ENCODE measurements at places on chromosomes 11 and 22.

DNA sequence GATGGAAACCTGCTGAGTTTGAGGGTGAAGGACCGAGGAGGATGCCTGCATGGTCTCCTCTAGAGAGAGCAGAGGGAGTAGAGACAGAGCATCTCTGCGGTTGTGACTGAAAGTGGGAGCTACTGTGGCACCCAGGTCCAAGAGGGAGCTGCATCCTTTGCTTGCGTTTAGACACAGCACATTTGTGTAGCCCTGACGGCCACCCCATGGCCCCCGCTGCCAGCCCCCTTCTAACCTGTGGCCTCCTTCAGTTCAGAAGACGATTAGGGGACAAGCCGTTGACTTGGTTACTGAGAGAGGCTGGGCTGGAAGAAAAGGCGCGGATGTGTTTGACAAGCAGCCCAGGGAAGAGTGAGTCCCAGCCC is 690.9 kb downstream of the BRD1 start:
- DNase-seq: no peak

DNA sequence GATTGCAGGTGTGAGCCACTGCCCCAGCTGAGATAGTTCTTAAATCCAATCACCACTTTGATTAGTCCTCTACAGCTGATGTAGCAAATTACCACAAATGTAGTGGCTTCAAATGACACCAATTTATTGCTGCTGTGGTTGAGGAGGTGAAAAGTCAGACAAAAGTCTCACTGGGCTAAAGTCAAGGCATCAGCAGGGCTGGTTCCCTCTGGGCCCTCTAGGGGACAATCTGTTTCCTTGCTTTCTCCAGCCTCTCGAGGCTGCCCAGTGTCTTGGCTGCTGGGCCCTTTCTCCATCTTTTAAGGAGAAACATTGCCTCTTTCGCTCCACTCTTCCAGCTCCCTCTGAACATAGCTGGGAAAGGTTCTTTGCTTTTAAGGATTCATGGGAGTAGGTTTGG is 50.5 kb upstream of the SHANK2 start:
- DNase-seq: no peak

DNA sequence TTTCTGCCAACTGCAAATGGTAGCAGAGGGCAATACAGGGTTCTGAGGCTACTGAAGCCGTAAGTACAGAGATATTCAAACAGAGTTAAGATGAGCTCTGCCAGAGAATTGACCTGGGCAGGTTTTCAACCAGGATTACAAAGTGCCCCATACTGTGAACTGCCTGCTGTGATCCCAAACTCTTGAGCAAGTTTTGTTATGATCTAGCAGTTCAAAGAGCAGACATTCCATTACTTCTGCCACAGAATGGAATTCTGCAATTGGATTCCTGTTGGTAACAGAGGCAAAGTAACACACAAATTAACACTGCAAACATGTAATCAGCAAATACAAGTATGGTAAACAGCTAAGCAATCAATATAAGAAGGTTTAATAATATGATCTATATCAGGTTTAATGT is 31.2 kb downstream of the ALG9 start:
- DNase-seq: peak; percentile 15

DNA sequence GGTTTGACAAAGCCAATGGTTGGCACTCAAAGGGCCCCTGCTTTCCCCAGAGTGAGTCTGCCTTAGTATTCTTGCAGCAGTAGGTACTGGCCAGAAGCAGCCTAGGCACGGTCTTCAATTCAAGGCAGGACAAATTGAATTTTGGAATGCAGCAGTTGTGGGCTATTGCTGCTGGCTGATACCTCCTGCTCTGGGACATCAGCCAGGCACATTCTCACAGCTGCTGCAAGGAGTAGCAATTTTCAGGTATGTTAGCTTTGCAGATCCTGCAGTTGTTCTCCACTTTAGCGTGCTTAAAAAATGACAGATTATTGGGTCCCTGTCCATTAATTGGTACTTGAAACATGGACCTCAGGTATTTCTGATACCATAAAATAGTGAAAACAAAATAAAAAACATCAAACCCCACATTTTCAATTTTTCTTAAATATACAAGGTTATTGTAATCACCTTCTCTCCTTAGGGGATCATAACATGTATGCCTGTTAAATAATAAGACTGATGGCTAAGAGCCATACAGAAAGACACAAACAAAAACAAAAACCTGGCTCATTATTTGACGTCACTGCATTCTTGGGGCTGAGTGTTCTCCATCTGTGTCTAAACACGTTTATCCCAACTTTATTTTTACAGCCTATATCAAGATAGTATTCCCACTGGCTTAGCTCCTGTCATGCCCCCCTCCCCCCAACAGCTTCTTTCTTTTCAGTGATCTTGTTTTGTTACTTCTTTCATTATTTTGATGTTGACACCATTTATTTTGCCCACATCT is 85.1 kb upstream of the CARD18 start:
- DNase-seq: no peak

DNA sequence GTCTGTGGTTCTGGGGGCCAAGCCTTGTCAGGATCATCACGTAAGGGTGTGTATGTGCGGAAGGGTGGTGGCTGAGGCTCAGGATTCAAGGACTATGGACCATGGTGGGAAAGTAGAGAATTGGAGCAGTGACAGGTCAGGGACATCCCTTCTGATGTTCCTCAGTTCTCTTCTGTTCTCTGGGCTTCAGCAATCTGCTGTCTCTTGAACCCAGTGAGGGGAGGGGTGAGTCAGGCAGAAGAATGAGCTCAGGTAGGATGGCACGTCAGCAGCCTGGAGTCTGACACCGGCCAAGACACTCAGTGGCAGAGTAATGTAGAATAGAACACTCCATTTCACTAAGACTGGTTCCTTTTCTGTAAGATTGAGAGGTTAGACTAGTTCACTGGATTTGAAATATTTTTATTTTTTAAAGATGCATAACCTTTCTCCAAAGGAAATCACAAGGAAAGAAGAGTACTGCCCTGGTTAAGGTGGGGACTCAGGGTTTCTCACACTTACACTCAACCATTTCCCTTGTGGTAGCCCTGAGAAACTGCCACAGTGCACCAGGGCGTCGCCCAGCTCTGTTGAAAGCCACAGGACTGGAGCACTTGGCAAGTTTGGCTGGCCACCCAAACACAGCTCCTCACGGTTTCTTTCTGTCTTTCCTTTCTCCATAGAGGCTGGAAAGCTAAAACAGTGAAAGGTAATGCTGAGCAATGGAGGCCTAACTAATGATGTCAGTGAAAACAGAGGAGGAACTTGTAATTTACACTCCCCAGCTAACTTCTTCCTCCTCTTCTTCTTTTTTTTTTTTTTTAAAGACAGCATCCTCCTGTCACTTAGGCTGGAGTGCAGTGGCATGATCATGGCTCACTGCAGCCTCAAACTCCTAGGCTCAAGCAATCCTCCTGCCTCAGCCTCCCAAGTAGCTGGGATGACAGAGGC is 23.1 kb upstream of the MICAL2 start:
- DNase-seq: no peak

DNA sequence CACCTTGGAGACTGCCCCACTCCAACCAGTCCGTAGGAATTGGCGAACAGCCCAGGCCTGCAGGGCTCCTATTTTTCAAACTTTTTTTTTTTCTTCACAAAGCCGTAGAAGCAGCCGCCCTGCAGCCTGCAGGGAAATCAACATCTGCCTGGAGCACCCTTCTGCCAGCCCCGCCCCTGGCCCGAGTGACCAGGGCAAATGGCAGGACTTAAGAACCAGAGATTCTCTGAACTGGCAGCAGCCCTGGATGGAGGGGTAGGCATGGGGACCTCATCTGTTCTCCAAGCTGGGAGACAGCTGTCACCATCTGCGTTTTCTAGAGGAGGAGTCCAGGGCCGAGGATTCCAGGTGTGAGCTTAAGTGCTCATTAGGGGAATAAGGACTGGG is 5.6 kb downstream of the SCN2B start:
- no peak for DNase-seq

DNA sequence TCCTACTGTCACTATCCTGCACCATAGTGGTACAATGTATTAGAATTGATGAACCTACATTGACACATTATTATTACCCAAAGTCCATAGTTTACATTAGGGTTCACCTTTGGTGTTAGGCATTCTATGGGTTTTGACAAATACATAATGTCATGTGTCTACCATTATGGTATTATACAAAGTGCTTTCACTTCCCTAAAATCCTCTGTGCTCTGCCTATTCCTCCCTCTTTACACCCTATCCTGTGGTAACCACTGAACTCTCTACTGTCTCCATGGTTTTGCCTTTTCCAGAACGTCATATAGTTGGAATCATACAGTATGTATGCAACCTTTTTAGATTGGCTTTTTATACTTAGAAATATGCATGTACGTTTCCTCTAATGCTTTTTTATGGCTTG is 51.5 kb downstream of the CCDC15 start:
- no peak for DNase-seq

- DNase-seq: no peak
Measured at GRCh38 chr11:43837879-43838278, 42.8 kb upstream of the ALKBH3 start.

- no peak for DNase-seq
Measured at GRCh38 chr22:26435327-26436093, 6.5 kb downstream of the ASPHD2 start.

DNA sequence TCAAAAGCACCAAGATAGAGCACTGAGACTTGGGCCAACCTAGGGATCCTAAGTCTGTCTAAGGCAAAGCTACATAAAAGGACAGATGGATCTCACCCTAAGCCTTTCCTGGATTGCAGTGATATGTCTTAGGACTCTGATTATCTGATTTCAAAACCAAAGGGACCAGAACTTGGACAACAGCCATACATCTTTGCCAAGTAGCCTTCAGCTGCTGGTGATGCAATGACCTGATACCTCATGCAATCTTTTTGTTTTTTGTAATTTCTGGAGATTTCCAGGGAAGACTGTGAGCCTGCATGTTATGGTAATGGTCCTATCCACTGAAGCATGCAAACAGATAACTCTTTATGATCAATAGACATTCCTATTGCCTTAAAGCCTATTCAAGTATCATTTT is 230.4 kb upstream of the MTNR1B start:
- DNase-seq: peak; percentile 24

GRCh38 chr11:69335781-69336405 is 41.9 kb downstream of the MYEOV start:
- DNase-seq: no peak

- DNase-seq: no peak
Measured at GRCh38 chr22:50046481-50047245, 11.4 kb downstream of the TTLL8 start.

GRCh38 chr11:58921778-58922390 is 17.4 kb upstream of the GLYATL1 start:
- DNase-seq: no peak

- DNase-seq: no peak
Measured at GRCh38 chr22:27213766-27214581, 556.6 kb downstream of the MIAT start.

DNA sequence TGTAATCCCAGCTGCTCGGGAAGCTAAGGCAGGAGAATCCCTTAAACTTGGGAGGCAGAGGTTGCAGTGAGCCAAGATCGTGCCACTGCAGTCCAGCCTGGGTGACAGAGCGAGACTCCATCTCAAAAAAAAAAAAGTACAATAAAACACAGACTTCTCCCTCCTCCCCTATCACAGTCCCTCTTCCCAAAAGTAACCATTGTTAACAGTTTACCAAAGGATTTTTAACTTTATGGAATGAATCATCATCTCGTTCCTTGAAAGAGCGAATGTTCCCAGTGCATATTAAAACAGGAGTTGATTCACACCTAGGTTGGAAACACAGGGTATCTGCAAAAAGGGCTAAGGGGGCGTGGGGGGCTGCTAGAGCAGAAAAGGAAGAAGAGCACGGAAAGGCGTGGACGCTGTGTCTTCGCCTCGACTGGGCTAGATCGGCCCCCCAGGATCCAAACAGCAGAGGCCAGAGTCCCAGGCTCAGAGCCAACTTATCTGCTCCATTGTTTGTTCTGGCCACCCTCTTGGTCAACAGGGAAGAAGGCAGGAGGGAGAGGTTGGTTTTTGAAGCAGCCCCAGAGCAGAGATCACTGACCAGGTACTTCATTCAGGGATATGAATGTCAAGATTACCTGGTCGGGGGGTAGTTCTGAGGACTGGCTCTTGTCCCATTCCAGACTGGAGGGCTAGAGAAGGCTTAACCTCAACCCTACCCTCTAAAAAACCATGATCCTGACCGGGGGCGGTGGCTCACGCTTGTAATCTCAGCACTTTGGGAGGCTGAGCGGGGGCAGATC is 2.1 kb upstream of the AHNAK start:
- no peak for DNase-seq

DNA sequence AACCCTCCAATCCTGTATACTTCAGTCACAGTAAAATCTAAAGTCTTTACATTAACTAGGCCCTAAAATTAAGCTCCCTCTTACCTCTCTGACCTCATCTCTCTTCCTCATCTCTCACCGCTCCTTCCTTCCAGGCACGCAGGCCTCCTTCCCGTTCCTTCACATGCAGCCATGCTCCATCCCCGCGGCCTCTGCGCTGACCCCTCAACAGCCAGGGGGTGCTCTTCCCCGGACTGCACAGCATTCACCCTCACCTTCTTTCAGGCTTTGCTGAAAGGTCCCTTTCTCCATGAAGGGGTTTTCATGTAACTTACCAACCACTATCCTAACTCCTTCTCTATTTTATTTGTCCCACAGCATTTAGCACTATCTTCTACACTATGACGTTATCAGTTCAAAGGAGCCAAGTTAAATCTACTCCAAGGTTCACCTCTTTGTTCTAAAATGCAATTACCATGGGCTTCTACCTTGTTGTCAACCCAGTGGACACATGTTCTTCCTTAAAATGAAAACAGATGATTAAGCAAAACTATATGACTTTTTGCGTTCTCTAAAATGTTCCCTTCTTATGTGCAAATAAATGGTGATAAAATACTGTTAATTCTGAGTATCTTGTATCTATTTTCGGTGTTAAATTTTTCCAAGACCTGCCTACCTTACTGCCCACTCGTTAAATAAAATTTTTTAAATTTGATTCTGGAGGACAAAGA is 57.8 kb upstream of the APOA1 start:
- no peak for DNase-seq

- no peak for DNase-seq
Measured at GRCh38 chr11:120141113-120141767, 3.3 kb upstream of the TRIM29 start.

GRCh38 chr11:60077981-60078380 is 10.5 kb upstream of the MS4A2 start:
- no peak for DNase-seq

DNA sequence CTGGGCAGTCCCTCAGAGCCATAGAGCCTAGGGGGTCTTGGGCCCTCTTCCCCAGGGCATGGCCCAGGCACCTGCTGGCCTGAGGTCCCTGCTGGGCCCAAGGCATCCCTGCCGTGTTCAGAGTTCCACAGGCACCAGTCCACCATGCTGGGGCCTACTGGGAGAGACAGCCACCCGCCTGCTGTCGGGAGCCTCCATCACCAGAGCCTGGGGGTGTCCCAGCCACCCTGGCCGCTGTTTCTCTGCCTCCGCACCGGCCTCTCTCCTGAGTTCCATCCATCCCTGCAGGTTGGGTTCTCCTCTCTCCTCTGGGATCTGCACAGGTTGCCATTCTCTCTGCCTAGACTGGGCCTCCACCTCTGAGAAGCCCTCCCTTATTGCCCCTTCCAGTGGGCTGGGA is 68.6 kb downstream of the KCNQ1 start:
- no peak for DNase-seq
